ENCODE measurements at places on chromosomes 3 and 15. TPM values are rescaled to one million over a fixed set of nuclear protein-coding genes. Genes with fewer than 3 reads are reported as not detected.

DNA sequence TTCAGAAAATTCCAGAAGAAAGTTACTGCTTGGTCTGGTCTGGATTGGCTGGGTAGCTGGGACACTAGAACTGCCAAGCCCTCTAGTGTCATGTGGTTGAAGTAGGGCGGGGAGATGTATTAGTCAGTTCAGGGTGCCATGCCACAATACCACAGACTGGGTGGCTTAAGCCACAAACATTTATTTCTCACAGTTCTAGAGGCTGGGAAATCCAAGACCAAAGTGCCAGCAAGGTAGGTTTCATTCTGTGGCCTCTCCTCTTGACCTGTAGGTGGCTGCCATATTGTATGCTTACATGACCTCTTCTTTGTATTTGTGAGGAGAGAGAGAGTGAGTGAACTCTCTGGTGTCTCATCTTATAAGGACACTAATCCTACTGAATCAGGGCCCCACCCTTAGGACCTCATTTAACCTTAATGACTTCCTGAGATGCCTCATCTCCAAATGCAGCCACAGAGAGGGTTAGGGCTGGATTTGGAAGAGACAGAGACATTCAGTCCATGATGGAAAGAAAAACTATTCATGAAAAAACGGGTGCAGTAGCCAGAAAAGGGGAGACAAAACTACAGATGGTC is 18.1 kb upstream of the ZSCAN2 start:
- no peaks in the 10 kb centered on the region for H3K27me3 ChIP-seq
- H3K36me3 ChIP-seq, result no peaks in the 10 kb centered on the region
- H3K4me3 ChIP-seq, result no peak overlapping the region
- no peak for DNase-seq

DNA sequence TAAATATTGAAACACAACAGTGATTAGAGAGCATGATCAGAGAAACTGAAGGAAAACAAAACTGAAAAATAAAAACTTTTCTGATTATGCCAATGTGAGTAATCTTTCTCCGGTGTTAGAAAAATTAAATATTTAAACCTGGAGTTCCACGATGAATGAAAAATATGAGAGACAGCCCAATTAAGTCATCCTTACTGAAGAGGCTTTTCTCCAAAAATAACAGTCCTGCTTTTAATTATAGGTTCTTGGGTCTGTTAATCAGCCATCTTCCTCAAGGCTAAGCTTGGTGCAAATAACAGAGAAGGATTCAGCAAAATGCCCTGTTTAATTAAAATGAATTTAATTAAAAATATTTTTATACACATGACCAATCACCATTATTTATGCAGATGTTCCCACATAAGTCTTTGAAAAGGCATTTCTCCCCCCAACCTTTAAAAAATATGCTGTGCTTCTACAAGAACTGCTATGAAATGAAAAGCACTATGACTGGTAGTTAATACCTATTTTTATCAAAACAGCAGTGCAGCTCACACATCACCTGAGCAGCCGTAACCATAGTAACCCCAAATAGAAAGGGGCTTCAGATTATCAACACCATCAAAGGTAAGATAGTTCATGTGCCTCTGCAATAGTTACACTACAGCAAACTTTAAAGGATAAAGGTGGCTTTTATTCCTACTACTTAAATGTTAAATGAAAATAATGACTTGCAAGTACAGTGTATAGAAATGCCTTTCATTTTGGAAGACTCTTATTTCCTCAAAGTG is 175.7 kb downstream of the SLC9A9 start:
- no peaks in the 10 kb centered on the region for H3K4me1 ChIP-seq
- no peak for DNase-seq
- H3K27ac ChIP-seq, result no peak overlapping the region
- H3K27me3 ChIP-seq, result no peaks in the 10 kb centered on the region
- H3K36me3 ChIP-seq, result no peaks in the 10 kb centered on the region

- DNase-seq, result no peak
- no peak overlapping the region for H3K27ac ChIP-seq
- H3K36me3 ChIP-seq, result no peaks in the 10 kb centered on the region
- H3K4me1 ChIP-seq, result no peaks in the 10 kb centered on the region
- no peak overlapping the region for H3K4me3 ChIP-seq
Measured at GRCh38 chr3:104908761-104909160, 457.9 kb upstream of the ALCAM start.

LMAN1L gene
- not detected for total RNA-seq

DNA sequence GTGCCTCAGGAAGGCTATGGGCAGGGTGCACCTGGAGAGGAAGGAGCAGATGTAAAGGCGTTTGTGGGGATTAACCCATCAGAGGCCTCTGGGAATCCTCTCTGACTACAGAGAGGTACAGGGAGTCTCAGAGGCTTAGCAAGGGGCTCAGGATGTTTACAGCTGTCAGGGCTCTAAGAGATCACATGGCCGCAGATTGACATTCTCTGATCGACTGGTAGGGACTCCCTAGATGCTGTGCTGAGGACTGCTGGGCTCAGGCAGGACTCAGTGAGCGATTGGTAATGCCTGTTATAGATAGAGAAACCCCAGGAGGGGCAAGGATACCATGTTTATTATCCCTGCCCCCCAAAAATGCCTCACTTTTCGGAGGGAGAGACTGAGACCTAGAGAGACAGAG is 103.5 kb downstream of the CORO2B start:
- H3K4me3 ChIP-seq, result no peak overlapping the region
- H3K27ac ChIP-seq, result no peak overlapping the region
- no peak for DNase-seq

GRCh38 chr3:114333180-114333922 is 39.5 kb downstream of the TIGIT start:
- H3K27ac ChIP-seq, result no peak overlapping the region
- H3K4me3 ChIP-seq, result no peak overlapping the region
- no peaks in the 10 kb centered on the region for H3K36me3 ChIP-seq

Measured in colonic mucosa (tissue), 4 donors.